ENCODE measurements at places on chromosomes 5 and 9.

DNA sequence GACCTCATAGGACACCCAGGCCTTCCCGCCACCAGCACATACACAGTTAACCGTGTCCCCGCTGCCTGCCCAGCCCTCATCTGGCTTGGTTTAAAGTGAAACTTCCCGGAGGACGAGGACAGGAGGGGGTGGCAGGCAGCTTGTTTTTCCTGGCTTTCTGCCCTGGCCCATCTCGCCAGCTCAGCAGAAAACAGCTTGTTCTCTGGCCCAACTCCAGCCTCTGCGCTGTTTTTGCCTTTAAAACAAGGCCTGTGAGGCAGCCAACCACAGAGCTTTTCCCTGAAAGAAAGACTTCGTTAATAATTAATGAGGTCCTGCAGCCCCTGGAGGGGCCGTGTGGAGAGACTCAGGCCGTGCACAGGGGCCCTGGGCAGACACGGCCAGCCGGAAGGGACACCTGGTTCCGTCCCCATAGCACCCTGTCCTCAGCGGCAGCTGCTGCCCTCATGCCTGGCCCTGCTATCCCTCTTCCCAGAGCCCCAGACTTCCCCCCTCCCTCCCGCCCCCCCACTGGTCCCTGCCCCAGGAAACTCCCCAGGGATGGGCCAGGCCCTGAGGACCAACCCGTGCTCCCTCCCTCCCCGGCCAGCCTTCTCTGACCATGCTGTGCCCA is 108.7 kb downstream of the RXRA start:
- DNase-seq = no peak

GRCh38 chr9:113388833-113389232 is 12.0 kb upstream of the HDHD3 start:
- no peak for DNase-seq

GRCh38 chr5:1302258-1302657 is 7.4 kb upstream of the TERT start:
- DNase-seq = no peak

- peak; percentile 67 for DNase-seq
Observed at GRCh38 chr5:148998174-148998797, 64.6 kb downstream of the SH3TC2 start.

- DNase-seq = peak; percentile 77
Observed at GRCh38 chr5:159773062-159773924, 143.0 kb upstream of the ADRA1B start.

GRCh38 chr5:157216391-157217142 is 35.9 kb downstream of the ITK start:
- DNase-seq = no peak

- DNase-seq = no peak
Observed at GRCh38 chr5:147613359-147613758, 103.5 kb upstream of the DPYSL3 start.

DNA sequence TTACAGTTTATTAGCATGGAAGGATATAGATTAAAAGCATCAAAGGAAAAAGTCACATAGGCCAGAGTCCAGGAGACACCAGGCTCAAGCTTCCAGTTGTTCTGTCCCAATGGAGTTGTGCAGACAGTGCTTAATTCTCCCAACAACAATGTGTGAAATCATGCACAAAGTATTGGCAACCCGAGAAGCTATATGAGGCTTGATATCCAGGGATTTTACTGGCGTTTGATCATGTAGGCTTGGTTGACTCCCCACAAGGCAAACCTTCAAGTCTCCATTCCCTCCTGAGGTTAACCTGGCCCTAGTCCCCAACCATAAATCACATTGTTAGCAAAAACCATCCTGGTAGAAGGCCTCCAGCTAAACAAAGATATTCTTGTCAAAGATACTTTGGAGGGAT is 141.5 kb downstream of the ADAMTS19 start:
- no peak for DNase-seq

DNA sequence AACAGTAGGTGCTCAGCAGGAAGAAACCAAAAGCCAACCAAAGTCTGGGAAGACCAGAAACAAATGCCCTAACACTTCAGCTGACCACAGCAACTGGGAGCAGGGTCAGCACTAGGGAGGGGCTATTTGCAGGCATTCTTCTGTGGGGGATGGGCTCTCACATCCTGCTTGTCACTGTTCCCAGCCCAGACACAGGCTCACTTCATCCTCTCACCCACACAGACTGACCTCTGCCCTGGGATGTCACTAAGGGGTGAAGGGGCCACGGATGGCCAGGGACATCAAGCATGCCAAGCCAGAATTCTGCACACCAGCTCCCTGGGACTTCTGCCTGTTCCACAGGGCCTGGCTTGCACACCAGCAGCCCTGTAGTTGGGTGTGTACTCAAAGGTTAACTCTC is 28.7 kb downstream of the GFRA3 start:
- DNase-seq = no peak

- no peak for DNase-seq
Observed at GRCh38 chr5:111865356-111865755, 108.4 kb upstream of the NREP start.

DNA sequence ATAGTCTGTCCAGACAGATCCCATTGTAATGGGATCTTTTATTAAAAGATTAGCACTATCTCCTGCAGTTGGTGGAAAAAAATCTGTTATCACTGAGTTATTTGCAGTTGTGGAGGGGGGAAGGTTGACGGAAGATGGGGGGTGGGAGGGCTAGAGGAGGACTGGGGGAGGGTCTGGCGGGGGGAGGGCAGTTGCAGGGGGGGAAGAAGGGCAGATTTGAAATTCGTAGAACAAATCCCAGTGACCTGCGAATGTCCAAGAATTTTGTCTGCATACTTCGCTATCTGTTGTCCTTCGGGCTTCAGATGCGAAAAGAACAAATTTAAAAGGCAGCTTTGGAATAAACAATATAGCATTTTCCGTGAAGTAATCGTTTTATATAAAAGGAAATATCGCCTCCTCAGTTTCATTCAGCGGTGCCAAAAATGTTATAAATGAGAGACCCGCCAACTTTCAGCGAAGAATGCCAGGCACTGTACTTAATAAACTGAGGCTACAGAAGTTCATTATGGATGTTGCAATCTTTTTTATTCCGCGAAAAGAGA is 1.3 kb upstream of the FST start:
- DNase-seq = no peak

DNA sequence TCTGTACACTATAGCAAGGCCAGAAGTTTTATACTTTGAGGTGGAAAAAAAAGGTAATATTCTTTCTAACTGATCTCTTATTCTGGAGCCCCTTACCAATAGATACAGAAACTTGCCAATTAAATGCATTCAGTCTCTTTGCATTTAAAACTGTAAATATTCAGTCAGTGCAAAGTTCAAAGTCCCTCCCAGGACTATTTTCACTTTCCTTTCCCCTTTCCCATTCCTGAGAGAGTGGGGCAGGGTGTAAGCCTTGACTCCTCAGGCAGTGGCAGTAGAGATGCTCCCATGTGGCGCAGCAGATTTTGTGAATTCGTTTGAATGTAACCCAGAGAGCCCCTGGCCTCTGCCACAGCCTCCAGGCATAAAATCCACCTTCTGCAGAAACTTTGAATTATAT is 29.9 kb downstream of the CETN3 start:
- DNase-seq = no peak

- DNase-seq = no peak
Observed at GRCh38 chr5:151461312-151461711, 13.9 kb downstream of the SLC36A1 start.

GRCh38 chr5:160030631-160031377 is 21.9 kb downstream of the TTC1 start:
- no peak for DNase-seq

Data from CD14-positive monocyte (primary cell).